ENCODE measurements at places on chromosomes 3 and 15. TPM values are rescaled to one million over a fixed set of nuclear protein-coding genes. Genes with fewer than 3 reads are reported as not detected.

The HSPBAP1 gene
- polyA plus RNA-seq = 10.7 TPM

The CACNA1D gene
- polyA plus RNA-seq = 0.96 TPM

The SAMMSON gene
- not detected for polyA plus RNA-seq

The ONECUT1 gene
- 3.9 TPM for polyA plus RNA-seq

The PEX11A gene
- 2.1 TPM for polyA plus RNA-seq

Measured in GM23338 (cell line).